Chondrocyte (in vitro differentiated cells): ENCODE measurements at places on chromosomes 6 and 20. TPM values are rescaled to one million over a fixed set of nuclear protein-coding genes. Genes with fewer than 3 reads are reported as not detected.
A peak's percentile ranks its signal among the peaks of the same experiment; 100 is the strongest.

DNA sequence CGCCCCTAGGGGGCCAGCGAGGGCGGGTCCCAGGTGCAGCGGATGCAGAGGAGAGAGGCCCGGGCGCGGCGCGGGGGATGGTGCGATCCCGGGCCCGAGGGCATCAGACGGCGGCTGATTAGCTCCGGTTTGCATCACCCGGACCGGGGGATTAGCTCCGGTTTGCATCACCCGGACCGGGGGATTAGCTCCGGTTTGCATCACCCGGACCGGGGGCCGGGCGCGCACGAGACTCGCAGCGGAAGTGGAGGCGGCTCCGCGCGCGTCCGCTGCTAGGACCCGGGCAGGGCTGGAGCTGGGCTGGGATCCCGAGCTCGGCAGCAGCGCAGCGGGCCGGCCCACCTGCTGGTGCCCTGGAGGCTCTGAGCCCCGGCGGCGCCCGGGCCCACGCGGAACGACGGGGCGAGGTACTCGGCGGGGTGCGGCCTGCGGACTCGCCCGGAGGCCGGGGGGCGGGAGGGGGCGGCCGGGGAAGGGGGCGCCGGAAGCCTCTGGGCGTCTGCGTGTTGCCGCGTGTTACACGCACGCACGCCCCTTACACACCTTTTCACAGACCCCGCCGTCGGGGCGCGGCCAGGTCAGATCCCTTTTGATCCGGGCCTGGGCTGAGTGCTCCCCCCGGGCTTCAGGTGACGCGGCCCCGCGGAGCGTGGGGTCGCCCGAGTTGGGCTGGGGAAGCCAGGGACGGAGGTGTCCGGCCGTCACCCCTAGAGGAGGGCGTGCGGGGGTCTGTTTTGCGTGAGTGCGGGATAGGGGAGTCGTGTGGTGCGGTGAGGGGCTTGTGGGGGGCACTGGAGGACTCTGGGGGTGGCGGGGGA lies 412 bp downstream of the TRIB3 start:
- no peak for DNase-seq
- peak overlapping the region; percentile 99 for H3K27ac ChIP-seq

- DNase-seq: no peak
- H3K36me3 ChIP-seq: peaks cover 4% of the 10 kb centered on the region
- no peaks in the 10 kb centered on the region for H3K27me3 ChIP-seq
- H3K4me1 ChIP-seq: no peaks in the 10 kb centered on the region
- H3K4me3 ChIP-seq: no peak overlapping the region
- no peak overlapping the region for H3K27ac ChIP-seq
These were observed 196.8 kb downstream of the ADGB start for GRCh38 chr6:146795479-146796133.

- H3K27me3 ChIP-seq: no peaks in the 10 kb centered on the region
- H3K4me3 ChIP-seq: no peak overlapping the region
- peaks cover 15% of the 10 kb centered on the region for H3K4me1 ChIP-seq
- no peak overlapping the region for H3K27ac ChIP-seq
These were observed 29.5 kb downstream of the TCF21 start for GRCh38 chr6:133918208-133918930.

The PAQR8 gene
- total RNA-seq: 3.6 to 4.4 TPM (median 3.6 TPM) in 3 replicates
